A549 treated with CORT108297 at 1 μM for 4 hours (cell line): ENCODE measurements at places on chromosomes 5 and 9. TPM values are rescaled to one million over a fixed set of nuclear protein-coding genes. Genes with fewer than 3 reads are reported as not detected.

Gene GDA
- 0.95 to 1.6 TPM (median 1.2 TPM) in 5 replicates for total RNA-seq

Gene SAPCD2
- 15.2 to 28.2 TPM (median 25.3 TPM) in 5 replicates for total RNA-seq

Gene SPINK7
- not detected in 5 replicates for total RNA-seq

Gene MARCOL
- total RNA-seq, result not detected in 5 replicates

Gene SLC6A7
- 0.02 to 0.05 TPM (median 0.03 TPM) in 4 of 5 replicates, not detected in the other for total RNA-seq

Gene BAAT
- 0.33 to 0.60 TPM (median 0.41 TPM) in 5 replicates for total RNA-seq

Gene ZNG1F
- total RNA-seq, result 11.3 to 38.2 TPM (median 20.8 TPM) in 5 replicates

Gene ZNF618
- total RNA-seq, result 7.8 to 11.8 TPM (median 11.0 TPM) in 5 replicates

Gene PLAC8L1
- 0.16 to 0.47 TPM (median 0.24 TPM) in 4 of 5 replicates, not detected in the other for total RNA-seq

Gene LRRC26
- total RNA-seq, result 0.61 to 2.2 TPM (median 1.4 TPM) in 5 replicates
